B cell (primary cell): ENCODE measurements at places on chromosomes 11 and 22. TPM values are rescaled to one million over a fixed set of nuclear protein-coding genes. Genes with fewer than 3 reads are reported as not detected.

The GSTT2B gene
- not detected in 2 replicates for total RNA-seq

DNA sequence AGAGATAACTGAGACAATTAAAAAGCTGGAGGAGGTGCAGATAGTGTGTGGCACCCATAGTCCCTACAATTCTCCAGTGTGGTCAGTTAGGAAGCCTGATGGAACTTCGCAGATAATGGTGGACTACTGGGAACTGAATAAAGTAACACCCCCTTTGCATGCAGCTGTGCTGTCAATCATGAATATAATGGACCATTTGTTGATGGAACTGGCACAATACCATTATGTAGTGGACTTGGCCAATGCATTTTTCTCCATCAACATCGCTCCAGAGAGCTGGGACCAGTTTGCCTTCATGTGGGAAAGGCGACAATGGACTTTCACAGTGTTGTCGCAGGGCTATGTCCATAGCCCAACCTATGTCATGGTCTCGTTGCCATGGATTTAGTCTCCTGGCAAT, 324.2 kb downstream of the TMEM135 start:
- no peaks in the 10 kb centered on the region for H3K4me1 ChIP-seq
- H3K27me3 ChIP-seq: peaks cover 2% of the 10 kb centered on the region
- H3K4me3 ChIP-seq: no peak overlapping the region
- DNase-seq: no peak

The KREMEN1 gene
- not detected in 2 replicates for total RNA-seq

- no peaks in the 10 kb centered on the region for H3K4me1 ChIP-seq
- DNase-seq: no peak
- H3K4me3 ChIP-seq: no peak overlapping the region
These were observed 130.1 kb downstream of the TRPC6 start for GRCh38 chr11:101453682-101454081.

The EMID1 gene
- not detected in 2 replicates for total RNA-seq

DNA sequence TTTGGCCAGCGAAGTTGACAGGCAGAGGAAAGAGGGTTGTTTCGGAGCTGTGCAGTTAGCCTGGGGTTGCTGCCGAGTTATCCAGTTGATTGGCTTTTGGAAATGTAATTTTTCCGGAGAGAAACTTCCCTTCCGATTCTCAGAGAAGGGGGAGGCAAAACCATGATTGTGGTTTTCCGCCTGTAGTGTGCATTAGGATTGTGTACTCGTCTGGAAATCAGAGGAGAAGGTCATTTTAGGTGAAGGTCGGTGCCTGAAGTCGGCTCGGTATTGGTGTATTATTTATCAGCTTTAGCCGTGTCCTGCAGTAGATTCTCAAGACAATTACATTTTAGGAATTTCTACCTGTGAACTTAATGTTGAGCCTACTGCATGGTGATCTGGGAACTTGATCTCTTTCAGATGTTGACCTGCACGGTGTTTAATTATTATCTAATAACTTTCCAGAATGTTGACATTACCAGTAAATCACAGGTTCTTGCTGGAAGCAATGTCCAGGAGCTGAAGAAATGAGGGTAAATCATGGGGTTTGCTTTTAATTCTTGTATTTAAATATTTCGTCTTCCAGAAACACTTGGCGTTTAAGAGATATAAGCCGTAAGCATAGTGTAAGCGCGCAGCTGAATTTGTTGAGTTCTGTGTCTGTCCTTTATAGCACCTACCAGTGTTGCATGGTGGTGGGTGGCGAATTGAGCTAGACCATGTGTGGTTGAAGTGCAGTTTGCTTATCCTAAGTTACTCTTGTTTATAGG, 1.3 kb downstream of the ARHGEF12 start:
- peak; percentile 21 for DNase-seq
- peak overlapping the region; percentile 75 for H3K4me3 ChIP-seq
- peaks cover 50% of the 10 kb centered on the region for H3K27me3 ChIP-seq
- no peaks in the 10 kb centered on the region for H3K36me3 ChIP-seq
- no peak overlapping the region for H3K27ac ChIP-seq
- H3K4me1 ChIP-seq: peaks cover 22% of the 10 kb centered on the region

DNA sequence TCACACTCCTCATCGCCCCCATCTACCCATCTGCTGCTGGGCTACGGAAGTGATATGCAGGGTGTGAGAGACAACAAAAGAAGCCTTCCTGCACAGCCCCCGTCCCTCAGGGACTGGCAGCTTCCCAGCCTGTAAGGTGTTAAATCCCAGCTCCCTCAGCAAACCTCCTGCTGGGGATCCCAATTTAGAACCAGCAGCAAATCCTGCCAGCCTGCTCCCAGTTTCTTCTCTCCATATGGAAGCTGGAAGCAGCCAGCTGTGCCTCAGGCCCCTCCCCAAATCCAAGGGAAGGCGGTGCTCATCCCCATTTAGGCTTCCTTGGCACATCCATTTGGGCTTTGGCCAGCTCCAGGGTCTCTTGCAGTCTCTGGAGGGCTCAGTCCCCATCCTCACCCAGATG, 47.5 kb downstream of the PAMR1 start:
- H3K36me3 ChIP-seq: no peaks in the 10 kb centered on the region
- no peak overlapping the region for H3K4me3 ChIP-seq
- no peak overlapping the region for H3K27ac ChIP-seq
- no peaks in the 10 kb centered on the region for H3K4me1 ChIP-seq
- peaks cover 3% of the 10 kb centered on the region for H3K27me3 ChIP-seq

GRCh38 chr11:61473370-61474012, 35.1 kb upstream of the LRRC10B start:
- H3K27ac ChIP-seq: no peak overlapping the region
- H3K27me3 ChIP-seq: no peaks in the 10 kb centered on the region
- H3K4me3 ChIP-seq: no peak overlapping the region

GRCh38 chr22:17705951-17706900, 67.7 kb downstream of the BCL2L13 start:
- DNase-seq: peak; percentile 65
- no peak overlapping the region for H3K4me3 ChIP-seq
- peaks cover 8% of the 10 kb centered on the region for H3K4me1 ChIP-seq
- H3K27ac ChIP-seq: peak overlapping the region; percentile 69
- peaks cover 2% of the 10 kb centered on the region for H3K36me3 ChIP-seq

The VSIG10L2 gene
- total RNA-seq: not detected in 2 replicates

The MYO7A gene
- total RNA-seq: 0.07 and 0.17 TPM in 2 replicates

DNA sequence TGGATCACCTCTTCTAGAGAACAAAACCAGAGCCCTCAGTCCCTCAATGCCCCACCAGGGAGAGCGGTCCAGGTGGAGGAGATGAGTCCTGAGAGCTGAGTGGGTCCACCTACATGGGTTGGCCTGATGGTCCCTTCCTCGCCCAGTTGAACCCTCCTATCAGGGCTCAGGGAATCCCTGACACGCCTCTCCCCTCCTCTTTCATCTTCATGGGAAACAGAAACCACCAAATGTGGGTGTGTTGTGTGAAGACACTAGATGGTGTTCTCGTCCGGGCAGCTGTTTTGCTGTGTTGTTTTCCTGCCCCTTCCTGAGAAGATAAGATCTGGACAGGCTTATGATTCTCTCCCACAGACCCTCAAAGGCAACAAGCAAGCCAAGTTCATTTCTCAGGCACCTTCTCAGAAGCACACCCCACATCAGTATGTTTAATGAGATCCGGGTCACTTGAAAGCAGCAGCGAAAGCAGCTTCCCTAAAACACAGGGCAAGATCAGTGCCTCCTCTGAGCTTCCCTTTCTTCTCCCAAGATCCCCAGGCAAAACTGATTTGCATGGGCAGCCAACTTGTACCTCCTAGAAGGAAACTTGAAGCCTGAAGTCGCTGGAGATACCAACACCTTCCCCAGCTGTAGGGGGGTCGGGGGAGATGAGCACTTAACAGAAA, 35.3 kb upstream of the POU2AF1 start:
- H3K4me1 ChIP-seq: peaks cover 95% of the 10 kb centered on the region
- H3K27me3 ChIP-seq: no peaks in the 10 kb centered on the region
- H3K27ac ChIP-seq: peak overlapping the region; percentile 98
- peak overlapping the region; percentile 28 for H3K4me3 ChIP-seq

DNA sequence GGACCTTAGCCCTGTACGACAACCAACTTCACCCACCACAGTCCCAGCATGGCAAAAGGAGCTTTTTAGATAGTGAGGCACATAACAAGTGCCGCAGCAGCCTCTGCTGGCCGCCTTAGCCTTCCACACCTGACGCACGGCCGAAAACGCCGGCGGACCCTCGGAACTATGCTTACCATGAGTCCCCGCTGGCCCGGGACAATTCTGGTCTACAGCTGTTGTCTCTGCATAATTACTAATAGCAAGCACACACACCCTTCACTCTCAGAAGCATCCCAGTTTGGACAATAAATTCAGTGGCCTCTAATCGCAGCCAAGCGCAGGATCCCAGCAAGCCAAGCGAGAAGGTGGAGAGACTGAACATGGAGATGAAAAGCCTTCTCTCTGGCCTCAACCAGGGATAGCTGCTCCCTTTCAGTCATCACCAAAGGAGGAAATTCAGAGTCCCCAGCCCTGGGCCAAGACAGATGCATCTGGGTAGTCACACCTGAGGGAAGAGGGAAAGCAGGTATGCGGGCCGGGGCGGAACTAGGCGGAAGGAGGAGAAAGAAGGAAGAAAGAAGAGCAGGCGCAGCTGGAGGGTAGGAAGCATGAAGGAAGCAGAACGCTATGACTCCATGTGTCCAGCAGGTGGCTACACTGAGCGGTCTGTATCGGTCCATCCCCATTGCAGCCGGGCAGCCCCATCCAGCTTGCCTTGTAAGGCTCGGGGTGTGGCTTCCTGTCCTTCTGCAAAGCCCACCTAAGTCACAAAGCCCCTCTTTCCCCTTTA, 40.3 kb downstream of the BUD13 start:
- no peak overlapping the region for H3K4me3 ChIP-seq
- H3K27ac ChIP-seq: no peak overlapping the region
- peaks cover 12% of the 10 kb centered on the region for H3K4me1 ChIP-seq
- no peaks in the 10 kb centered on the region for H3K27me3 ChIP-seq

The OOSP2 gene
- total RNA-seq: not detected in 2 replicates

The NPAS4 gene
- not detected in 2 replicates for total RNA-seq
